HS-27A (cell line): ENCODE measurements at places on chromosomes 5 and 9.

DNA sequence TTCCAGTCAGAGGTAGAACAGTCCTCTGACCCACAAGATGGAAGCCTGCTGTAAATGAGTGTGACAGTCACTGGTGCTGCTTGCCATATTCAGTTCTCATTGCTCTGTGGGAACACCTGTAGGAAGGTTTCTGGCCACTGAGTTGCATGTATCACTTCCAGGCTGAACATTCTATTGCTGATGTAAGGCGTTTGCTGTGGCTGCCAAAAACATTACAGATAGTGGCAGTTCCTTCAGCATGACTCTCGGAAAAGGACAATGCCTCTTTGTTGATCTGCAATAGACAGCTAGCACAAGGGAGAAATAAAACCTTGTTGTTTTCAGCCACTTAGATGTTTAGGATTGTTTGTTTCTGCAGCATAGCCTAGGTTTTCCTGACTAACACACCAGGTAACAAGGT is 217.2 kb downstream of the AGTPBP1 start:
- DNase-seq = no peak

- no peak for DNase-seq
Observed at GRCh38 chr9:115137526-115137925, 19.6 kb upstream of the TNC start.

- DNase-seq = no peak
Observed at GRCh38 chr5:102893942-102894341, 138.8 kb downstream of the PAM start.

GRCh38 chr5:177085985-177086653 is 596 bp upstream of the FGFR4 start:
- DNase-seq = no peak

- DNase-seq = no peak
Observed at GRCh38 chr5:84695330-84695729, 310.6 kb upstream of the EDIL3 start.

GRCh38 chr5:84433461-84433860 is 48.8 kb upstream of the EDIL3 start:
- DNase-seq = no peak

DNA sequence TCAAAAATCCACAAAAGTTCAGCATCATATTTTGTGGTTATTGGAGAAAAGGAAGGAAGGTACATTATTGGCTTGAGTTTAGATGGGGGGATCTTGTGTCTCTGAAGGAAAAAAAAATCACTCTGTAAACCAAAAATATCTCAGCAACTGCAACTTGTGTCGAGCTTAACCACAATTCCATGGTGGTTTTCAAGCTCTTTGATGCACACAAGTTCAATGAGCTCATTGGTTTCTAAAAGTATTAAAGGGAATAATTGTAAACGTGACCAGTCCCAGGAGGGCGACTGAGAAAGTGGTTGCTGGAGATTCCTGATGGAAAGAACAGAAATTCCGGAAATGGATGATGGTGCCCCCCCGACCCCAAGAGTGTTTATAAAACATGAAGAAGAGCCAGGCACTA is 173.8 kb downstream of the PSAT1 start:
- DNase-seq = no peak

- DNase-seq = no peak
Observed at GRCh38 chr5:153880106-153880505, 158.6 kb downstream of the FAM114A2 start.
